Astrocyte of the spinal cord (primary cell): ENCODE measurements at places on chromosomes 5 and 9.

- no peak for DNase-seq
These were observed 38.9 kb downstream of the SLC9A3 start for GRCh38 chr5:485113-485945.

GRCh38 chr5:56212130-56212879 lies 20.8 kb downstream of the ANKRD55 start:
- no peak for DNase-seq

DNA sequence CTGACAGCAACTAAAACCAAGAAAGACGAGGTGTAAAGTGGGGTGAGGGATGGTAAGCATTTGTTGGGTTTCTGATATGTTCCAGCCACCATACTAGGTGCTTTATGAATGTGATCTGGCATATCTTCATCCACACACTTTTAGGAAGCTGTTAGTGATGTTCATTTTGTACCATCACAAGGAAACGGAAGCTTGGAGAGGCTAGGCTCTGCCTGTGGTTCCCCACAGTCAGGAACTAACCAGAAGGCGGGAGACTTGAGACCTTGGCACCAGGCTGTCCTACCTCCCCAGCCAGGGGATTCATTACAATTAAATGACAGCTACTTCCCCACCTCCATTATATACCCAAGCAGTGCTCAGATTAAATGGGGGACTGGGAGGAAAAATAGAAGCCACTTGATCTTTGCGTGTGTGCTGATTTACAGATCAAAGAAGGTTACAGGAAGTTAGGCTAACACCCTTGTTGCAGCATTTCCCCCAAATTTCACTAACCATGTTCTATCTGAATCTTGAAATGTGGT lies 43.0 kb downstream of the SFXN1 start:
- DNase-seq: no peak

- DNase-seq: no peak
These were observed 75.2 kb downstream of the TMC1 start for GRCh38 chr9:72596451-72597180.

DNA sequence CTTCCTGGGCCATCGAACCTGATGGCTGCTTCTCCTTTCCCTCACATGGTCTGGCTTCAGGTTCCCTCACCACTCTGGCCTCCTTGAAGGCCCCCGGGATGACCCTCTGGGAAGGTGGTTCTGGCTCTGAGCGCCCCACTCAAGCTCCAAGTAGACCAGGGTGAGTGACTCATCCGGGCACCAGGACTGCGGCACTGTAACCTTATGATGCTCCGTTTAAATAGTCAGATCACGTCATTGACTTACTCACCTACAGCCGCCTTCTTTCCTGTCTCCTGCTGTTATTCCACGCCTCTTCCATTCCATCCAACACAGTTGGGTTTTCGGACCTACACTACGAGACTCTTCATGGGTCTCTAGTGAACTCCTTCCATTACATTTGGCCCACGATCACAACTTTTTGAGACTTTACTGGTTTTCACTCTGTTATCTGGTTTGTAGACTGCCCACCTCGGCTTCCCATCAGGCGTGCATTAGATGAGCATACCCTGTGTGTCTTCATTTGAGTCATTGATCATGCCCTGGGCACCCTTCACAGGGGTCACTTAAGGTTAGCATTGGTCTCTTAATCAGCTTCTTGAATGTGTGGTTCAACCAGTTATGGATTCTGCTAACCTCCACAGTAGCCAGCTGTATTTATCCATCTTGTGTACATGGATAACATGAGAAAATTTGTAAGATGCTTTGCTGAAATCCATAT lies 138.8 kb upstream of the LMX1B start:
- peak; percentile 91 for DNase-seq

DNA sequence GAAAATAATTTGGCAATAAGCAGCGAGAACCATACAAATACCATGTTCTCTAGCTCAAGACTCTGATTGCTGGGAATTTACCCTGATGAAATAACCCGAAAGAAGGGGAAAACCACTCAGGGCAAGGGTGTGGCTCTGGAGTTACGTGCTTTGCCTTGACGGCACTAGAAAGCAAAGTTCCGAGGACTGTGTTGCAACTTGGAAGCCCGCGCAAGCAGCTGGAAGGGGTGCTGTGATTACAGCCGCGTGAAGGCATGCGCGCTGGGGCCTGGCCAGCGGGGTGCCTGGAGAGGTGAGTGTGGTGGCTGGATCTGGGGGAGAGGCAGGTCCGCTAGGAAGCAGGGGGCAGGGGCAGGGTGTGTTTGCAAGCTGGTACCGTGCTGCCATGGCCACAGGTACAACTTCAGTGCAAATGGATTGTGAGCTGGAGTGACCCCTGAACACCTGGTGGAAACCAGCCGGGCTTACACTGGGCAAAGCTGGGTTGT lies 52.6 kb upstream of the CNOT6 start:
- DNase-seq: no peak

DNA sequence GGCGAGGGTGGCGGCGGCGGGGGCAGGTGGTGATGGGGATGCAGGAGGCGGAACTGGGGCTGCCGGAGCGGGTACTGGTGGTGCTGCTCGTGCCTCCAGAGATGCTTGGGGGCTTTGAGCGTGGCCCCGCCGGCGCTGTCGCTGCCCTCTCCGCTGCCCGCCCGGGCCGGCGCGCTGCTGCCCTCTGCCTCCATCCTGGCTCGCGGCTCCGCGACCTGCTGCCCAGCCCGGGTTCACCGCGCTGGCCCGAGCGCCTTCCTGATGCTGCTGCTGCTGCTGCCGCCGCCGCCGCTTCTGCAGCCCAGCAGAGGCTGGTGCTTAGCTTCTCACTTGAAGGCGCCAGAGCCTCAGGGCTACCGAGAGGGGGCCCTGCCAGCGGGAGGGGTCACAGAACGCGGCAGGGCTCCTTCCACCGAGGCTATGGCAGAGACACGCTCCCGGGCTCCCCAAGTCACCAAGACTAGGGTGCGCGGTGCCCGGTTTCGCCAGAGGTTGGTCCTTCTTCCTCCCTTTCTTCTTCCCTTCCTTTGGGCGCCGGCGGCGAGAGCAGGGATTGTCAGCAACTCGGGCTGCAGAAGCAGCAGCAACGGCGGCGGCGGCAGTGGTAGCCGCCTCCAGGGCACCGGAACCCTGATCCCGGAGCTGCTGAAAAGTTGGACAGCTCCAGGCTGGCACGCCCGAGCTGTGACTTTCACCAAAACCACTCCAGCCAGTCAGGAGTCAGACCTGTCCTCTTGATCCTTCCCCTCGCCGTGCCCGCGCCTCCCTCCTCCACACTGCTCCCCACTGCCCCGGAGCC lies at the start of gene PDE4D:
PDE4D (minus strand) TSS at position 298 of the 799 bp plus-strand sequence.
- DNase-seq: peak; percentile 72

GRCh38 chr9:75200892-75201470 lies 112.7 kb downstream of the OSTF1 start:
- DNase-seq: peak; percentile 61

DNA sequence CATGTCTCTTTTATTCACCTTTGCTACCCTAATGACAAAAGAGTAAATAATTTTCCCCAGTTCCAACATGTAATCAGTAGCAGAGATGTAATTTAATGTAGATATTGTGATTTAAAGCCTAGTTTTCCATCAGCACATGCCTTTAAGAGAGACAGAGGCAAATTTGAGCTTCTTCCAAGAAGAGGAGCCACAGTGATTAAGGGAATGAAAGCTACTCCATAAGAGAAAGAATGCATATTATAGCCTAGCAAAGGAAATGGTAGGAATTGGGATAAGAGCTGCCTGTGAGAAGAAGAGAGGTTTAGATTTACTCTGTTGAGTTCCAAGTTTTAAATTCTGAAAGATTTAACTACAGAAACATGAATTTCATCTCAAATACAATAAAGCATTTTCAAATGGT lies 591.0 kb upstream of the DMAC1 start:
- DNase-seq: no peak

DNA sequence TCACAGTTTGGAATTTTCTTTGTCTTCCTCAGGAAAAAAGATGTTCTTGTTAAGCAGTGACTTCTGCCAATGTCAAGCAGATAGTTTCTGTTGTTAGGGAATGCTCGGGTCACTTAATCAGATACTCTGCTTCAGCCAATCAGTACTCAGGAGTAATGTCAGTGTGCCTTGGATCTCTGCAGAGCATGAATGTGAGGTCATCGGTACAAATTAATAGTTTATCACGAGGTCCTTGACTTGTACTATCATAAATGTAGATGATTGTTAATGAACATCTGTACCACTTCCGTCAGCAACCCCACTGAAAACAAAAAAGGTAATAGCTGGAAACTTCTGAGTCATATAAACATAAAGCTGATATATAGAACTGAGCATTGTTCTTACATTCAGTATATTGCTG lies 73.6 kb downstream of the FBXL7 start:
- DNase-seq: peak; percentile 13
